Omental fat pad (tissue), 4 donors: ENCODE measurements at places on chromosomes 3 and 15. TPM values are rescaled to one million over a fixed set of nuclear protein-coding genes. Genes with fewer than 3 reads are reported as not detected.

GRCh38 chr15:89654847-89655805 is at the start of gene KIF7:
Gene KIF7 (minus strand): TSS chr15:89655467. CDS start chr15:89652930, 2,537 bp downstream.
- no peak for DNase-seq

ADGRG7 gene
- total RNA-seq, result not detected

GRCh38 chr3:195466251-195466650 is 23.4 kb upstream of the ACAP2 start:
- DNase-seq, result no peak

DNA sequence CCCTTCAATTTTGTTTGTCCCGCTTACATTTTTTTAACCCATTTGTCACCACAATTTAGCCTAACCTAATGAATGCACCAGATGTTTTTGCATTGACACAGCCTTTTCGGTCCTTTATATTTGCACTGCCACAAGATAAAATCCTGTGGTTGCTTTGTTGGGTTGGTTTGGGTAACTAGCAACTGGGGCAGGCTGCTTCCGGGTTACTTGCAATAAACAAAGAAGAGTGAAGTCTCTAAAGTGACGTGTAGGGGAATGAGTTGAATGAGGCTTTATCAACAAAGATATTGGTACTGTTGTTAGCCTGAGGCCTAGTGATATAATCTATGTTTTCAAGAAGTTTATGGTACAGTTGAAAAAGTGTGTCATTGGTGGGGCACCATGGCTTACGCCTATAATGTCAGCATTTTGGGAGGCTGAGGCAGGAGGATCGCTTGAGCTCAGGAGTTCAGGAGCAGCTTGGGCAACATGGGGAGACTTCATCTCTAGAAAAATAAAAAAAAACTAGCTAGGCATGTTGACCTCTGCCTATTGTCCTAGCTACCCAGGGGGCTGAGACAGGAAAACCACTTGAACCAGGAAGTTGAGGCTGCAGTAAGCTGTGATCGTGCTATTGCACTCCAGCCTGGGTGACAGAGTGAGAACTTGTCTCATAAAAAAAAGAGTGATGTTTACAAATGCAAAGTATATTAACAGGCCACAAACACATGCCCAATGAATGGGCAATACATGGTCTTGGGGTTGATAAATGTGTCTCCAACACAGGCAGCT is 121.8 kb downstream of the OXSM start:
- no peak for DNase-seq

DNA sequence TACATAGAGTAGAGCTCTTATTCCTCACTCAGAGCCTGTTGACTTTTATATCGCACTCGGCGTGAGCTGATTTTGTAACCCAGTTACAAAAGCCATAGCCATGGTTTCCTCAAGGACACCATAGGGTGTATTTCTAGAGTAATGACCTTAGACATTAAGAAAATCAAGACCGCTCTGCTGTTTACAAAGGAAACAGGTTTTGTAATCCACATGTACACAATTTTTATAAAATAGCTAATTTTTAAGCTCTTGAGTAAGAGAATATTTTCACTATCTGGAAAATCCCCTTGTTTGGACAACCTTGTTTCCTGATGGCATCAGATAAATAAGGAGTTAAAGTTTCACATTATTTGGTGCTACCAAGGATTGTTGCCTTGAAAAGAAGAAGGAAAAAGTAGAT is 104.7 kb downstream of the PGPEP1L start:
- no peak for DNase-seq

DNA sequence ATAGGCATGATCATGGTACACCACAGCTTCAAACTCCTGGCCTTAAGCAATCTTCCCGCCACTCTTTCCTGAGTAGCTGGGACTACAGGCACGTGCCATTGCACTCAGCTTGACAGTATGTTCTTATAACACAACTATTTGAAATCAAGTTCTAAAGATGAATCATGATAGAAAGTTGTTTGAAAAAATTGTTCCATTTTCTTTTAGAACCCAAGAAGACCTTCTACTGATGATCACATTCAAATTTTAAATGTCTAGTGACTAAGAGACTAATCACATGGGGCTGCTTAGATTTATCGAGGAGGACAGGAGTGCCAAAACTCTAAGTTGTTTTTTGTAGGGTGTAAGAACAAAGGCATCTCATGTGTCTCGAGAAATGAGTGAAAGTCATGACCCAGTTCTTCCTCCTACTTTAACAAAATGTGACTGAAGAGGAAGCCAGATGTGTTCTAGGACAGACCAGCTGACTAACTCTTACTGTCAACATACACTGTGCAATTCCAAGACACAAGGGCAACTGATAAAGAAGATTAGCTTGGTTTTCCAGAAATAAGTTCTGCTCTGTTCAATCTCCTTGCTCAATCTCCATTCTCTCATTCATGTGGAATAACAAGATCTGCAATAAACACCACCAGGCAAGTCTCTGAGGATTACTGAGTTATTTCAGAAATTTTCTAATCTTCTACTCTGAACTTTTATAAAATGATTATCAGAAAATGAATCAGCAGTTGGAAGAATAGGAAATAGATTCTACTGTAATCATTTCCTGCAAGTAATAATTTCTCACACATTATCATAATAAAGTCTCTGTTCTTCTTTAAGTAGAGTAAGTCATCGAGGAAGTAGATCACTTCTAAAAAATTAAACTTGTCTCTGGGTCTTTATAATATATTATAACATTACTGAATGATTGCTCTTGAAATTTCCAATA is 122.6 kb upstream of the CCNL1 start:
- DNase-seq, result no peak

DNA sequence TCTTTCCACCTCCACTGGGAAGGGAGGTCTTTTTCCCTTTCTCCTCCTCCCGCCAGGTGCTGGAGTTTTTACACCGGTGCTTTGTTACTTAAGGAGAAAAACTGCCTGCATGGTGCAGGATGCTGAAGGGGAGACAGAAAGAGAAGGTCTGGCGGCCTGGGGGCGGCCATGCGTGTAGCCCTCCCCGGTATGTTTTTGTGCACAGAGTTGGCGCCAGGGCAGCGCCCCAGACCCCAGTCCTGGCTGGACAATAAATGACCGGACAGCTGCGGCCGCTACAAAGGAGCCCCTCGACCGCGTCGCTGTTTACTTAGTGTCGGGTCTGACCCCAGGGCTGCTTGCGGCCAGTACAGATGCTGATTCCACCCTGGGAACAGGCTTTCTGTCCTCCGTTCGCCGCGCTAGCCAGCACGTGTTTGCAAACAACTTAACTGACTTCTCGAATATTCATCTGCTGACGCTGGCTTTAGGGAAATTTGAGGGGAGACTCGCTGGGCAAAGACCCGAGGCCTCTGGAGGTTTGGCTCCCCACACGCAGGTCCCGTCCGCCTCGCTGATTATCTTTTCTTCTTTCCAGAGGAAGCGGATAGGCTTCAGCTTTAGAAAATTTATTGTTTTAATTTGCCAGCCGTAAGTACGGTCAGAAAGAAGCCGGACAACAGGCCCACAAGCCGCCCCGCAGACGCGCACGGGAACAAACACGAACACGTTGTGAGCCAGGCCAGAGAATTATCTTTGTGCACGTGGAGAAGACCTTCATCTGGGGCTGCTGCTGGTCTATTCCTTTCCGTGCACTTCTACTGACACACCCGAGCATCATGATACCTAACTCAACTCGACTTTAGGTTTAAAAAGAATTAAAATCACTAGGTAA is 46.9 kb downstream of the ZIC4 start:
- no peak for DNase-seq
